Thyroid gland (tissue), 4 donors: ENCODE measurements at places on chromosomes 3 and 15. TPM values are rescaled to one million over a fixed set of nuclear protein-coding genes. Genes with fewer than 3 reads are reported as not detected.
A peak's percentile ranks its signal among the peaks of the same experiment; 100 is the strongest.

GRCh38 chr3:41331041-41331440, 131.7 kb downstream of the CTNNB1 start:
- no peak overlapping the region for H3K4me3 ChIP-seq
- H3K27me3 ChIP-seq = no peaks in the 10 kb centered on the region
- no peak overlapping the region for H3K27ac ChIP-seq
- no peaks in the 10 kb centered on the region for H3K36me3 ChIP-seq

- no peaks in the 10 kb centered on the region for H3K36me3 ChIP-seq
- H3K27ac ChIP-seq = no peak overlapping the region
- no peak for DNase-seq
- no peaks in the 10 kb centered on the region for H3K27me3 ChIP-seq
- no peak overlapping the region for H3K4me3 ChIP-seq
Observed at GRCh38 chr3:112132554-112132953, 494 bp downstream of the GCSAM start.

DNA sequence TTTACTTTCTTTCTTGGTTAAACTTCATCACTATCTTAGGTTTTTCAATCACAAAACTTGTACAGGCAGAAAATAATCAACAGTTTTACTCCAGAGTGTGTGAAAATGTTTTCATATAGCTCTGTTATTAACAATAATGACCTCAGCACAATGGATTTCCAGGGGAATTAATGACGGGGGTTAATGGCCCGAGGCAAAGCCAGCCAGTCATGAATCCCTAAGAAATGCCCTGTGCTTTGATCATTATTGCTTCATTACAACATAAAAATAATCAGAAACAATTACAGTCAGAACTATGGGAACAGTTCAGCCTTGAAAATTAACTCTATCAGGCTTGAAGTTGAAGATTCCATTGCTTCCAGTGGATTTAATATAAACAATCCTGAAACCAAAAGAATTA, 875.4 kb downstream of the ROBO2 start:
- no peak overlapping the region for H3K4me3 ChIP-seq
- no peak overlapping the region for H3K27ac ChIP-seq

GRCh38 chr3:183268366-183268765, 15.3 kb downstream of the B3GNT5 start:
- no peak overlapping the region for H3K4me3 ChIP-seq
- H3K36me3 ChIP-seq = no peaks in the 10 kb centered on the region
- peaks cover 19% of the 10 kb centered on the region for H3K4me1 ChIP-seq
- H3K27me3 ChIP-seq = no peaks in the 10 kb centered on the region
- DNase-seq = no peak

DNA sequence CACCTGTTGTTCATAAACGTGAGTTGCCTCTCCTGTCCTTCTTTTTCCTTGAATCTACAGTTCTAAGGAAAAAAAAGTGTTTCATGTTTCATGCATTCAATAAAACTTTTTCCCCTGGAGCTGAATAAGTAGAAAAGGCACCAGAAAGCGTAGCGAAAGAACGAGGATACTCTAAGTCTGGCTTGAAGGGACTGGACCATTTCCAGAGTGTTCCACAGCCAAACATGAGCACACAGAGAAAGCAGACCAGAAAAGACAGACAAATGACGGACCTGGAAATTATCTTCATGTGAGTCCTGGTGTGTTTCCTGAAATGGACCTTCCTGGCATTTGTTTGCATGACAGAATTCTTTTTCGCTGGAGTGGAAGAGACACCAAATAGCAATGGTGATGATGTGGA, 204.7 kb downstream of the SV2B start:
- no peaks in the 10 kb centered on the region for H3K27me3 ChIP-seq
- no peak overlapping the region for H3K27ac ChIP-seq
- no peaks in the 10 kb centered on the region for H3K4me1 ChIP-seq
- DNase-seq = no peak
- H3K4me3 ChIP-seq = no peak overlapping the region

Gene TMC3
- total RNA-seq = 0.33 TPM

DNA sequence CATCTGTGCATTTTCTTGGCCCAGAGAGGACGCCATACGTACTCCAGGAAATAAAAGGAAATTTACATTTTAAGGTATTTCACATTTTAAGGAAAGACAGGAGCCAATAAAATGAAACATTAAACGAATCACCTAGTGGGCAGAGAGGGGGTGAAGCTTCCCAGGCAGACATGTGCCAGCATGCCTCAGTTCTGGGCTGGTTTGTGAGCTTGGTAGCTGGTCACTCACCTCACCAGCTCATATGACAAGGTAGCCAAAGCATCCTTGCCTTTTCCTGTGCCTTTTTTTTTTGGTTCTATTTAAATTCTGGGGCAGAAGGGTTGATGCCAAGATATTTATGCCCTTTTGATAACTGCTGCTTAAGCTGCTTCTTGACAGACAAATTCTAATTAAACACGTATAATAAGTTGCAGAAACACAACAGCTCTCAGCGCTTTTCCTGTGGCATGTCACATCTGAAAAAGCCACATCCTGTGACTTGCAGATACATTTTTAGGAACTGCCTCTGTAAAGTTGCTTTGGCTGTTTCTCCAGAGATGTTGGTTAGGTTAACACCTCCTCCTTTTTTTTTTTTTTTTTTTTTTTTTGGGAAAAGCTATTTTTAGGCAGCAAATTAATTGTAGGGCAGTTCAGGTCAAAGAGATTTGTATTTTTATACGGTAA, 218.6 kb downstream of the PDCD6IP start:
- H3K4me3 ChIP-seq = no peak overlapping the region
- no peak overlapping the region for H3K27ac ChIP-seq
- H3K4me1 ChIP-seq = no peaks in the 10 kb centered on the region
- H3K36me3 ChIP-seq = no peaks in the 10 kb centered on the region
- no peaks in the 10 kb centered on the region for H3K27me3 ChIP-seq

GRCh38 chr15:53976844-53977392, 1.3 kb upstream of the UNC13C start:
- DNase-seq = peak; percentile 78
- peaks cover 12% of the 10 kb centered on the region for H3K4me1 ChIP-seq
- H3K4me3 ChIP-seq = no peak overlapping the region
- no peak overlapping the region for H3K27ac ChIP-seq

- no peak for DNase-seq
- H3K36me3 ChIP-seq = no peaks in the 10 kb centered on the region
- no peaks in the 10 kb centered on the region for H3K4me1 ChIP-seq
- no peaks in the 10 kb centered on the region for H3K27me3 ChIP-seq
- no peak overlapping the region for H3K4me3 ChIP-seq
- no peak overlapping the region for H3K27ac ChIP-seq
Observed at GRCh38 chr3:143479727-143480126, 360.2 kb downstream of the CHST2 start.

GRCh38 chr3:160564258-160564911, 986 bp downstream of the KPNA4 start:
- peak overlapping the region; percentile 26 for H3K4me3 ChIP-seq
- H3K36me3 ChIP-seq = no peaks in the 10 kb centered on the region
- H3K27me3 ChIP-seq = no peaks in the 10 kb centered on the region

Gene THSD4
- 65.3 TPM for total RNA-seq

Gene NDN
- 60.2 TPM for total RNA-seq

DNA sequence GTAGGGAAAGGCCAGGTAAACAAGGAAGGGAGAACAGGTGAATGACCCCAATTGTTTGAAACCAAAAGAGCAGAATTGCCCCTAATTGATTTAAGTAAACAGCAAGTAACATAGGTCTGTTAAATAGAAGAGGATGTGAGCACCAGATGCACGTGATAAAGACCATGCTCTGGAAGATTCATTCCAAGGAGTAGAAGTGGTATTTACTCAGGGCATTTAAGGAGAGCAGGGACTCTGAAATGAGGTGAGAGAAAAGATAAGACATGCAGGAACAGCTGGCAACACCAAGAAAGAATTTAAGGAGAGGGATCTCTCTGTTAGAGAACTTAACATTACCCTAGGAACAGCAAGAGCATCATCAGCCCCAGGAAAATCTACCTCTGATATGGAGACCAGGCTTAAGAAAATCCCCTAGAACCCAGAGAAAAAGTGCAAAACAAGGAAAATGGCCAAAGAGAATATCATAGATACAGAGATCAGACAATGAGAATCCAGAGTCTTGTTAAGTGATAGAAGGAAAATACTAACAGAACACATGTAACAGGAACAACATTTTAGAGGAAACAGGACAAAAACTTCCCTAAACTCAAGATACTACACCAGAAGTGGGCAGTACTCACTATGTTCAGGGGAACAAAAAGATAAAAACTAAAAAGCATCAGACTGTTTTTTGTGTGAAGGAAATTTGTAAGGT, 6.4 kb downstream of the NUDT16 start:
- no peaks in the 10 kb centered on the region for H3K27me3 ChIP-seq
- H3K4me1 ChIP-seq = peaks cover 10% of the 10 kb centered on the region
- no peak overlapping the region for H3K4me3 ChIP-seq
- H3K36me3 ChIP-seq = no peaks in the 10 kb centered on the region
- no peak overlapping the region for H3K27ac ChIP-seq

- H3K36me3 ChIP-seq = no peaks in the 10 kb centered on the region
- no peak overlapping the region for H3K4me3 ChIP-seq
- H3K4me1 ChIP-seq = no peaks in the 10 kb centered on the region
- no peak overlapping the region for H3K27ac ChIP-seq
- no peak for DNase-seq
Observed at GRCh38 chr15:44094781-44095180, 100.3 kb downstream of the FRMD5 start.

GRCh38 chr3:103512595-103512994, 1077.8 kb downstream of the ZPLD1 start:
- DNase-seq = no peak
- no peak overlapping the region for H3K27ac ChIP-seq
- H3K4me1 ChIP-seq = no peaks in the 10 kb centered on the region
- no peaks in the 10 kb centered on the region for H3K27me3 ChIP-seq
- no peak overlapping the region for H3K4me3 ChIP-seq
- no peaks in the 10 kb centered on the region for H3K36me3 ChIP-seq

DNA sequence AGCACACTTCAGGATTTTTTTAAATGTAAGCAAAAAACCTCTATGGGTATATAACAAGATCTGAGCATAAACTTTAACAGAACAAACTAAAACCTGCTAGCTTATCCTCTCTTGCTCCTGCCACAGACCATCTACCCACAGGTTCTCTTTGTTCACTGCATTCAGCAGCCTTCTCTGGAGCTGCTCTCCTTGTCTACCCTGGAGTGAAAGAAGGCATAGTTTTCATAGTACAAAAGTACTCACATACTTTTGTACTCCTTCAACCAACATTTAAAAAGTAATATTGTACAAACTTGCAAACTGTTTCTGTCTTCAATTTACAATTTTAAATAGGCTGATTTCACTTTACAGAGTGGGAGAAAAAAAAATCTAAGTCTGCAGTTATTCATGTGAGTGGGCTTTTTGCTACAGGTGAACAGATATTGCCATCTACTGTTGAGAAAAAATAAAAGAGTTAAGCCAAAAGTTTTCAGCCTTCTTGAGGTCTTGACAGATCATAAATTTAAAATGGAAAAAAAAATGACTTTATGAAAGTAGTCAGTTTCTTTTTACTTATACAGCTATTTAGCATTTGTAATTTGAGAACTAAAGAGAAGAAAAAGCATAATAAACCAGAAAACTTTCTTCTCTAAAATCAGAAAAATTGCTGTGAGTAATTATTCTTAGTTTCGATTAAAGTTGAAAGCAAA, 20.4 kb downstream of the TERC start:
- H3K27ac ChIP-seq = no peak overlapping the region
- no peak overlapping the region for H3K4me3 ChIP-seq
- no peaks in the 10 kb centered on the region for H3K4me1 ChIP-seq
- no peaks in the 10 kb centered on the region for H3K27me3 ChIP-seq

Gene GABRB3
- total RNA-seq = 15.0 TPM

Gene TM4SF18
- total RNA-seq = 26.5 TPM

GRCh38 chr3:65178703-65179102, 490.9 kb upstream of the ADAMTS9 start:
- no peaks in the 10 kb centered on the region for H3K36me3 ChIP-seq
- no peak overlapping the region for H3K4me3 ChIP-seq

DNA sequence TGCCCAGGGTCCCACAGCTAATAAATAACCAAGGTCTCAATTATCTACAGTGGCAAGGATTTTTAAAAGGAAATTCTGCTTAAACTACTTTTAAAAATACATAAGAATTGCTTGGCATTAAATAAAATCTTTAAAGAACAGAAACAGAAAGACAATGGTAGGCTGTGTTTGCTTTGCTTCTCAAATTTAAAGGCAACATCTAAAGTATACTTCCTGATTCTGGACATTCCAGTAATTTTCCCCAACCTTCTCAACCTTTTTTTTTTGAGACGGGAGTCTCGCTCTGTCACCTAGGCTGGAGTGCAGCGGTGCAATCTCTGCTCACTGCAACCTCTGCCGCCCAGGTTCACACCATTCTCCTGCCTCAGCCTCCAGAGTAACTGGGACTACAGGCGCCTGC, 5.3 kb downstream of the VPS13C start:
- H3K4me1 ChIP-seq = no peaks in the 10 kb centered on the region
- H3K27ac ChIP-seq = no peak overlapping the region
- no peak overlapping the region for H3K4me3 ChIP-seq

- no peak overlapping the region for H3K4me3 ChIP-seq
- H3K27ac ChIP-seq = no peak overlapping the region
- no peak for DNase-seq
- no peaks in the 10 kb centered on the region for H3K27me3 ChIP-seq
Observed at GRCh38 chr3:163328680-163329079, 1749.6 kb downstream of the SI start.

GRCh38 chr3:78614486-78614885, 1153.3 kb downstream of the ROBO1 start:
- no peaks in the 10 kb centered on the region for H3K27me3 ChIP-seq
- H3K27ac ChIP-seq = no peak overlapping the region
- no peaks in the 10 kb centered on the region for H3K4me1 ChIP-seq
- no peaks in the 10 kb centered on the region for H3K36me3 ChIP-seq

DNA sequence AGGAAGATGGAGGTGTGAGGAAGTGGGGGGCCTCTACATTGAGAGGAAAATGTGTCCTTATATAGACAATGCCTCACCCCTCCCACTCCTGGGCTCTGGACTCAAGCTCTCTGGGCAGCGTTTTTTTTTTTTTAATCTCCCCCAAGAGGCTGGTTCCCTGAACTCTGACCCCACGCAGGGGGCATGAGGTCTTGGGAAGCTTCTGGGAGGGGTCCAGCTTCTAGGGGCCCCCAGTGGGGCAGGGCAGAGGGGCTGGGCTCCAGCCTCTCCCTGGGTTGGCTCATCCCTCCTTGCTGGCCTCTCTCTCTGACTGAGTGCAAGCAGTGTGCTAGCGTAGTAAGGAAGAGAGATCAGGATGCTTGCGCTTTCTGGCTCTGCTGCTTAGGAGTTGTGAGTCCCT, 101.4 kb upstream of the HACD2 start:
- H3K4me3 ChIP-seq = no peak overlapping the region
- DNase-seq = no peak
- H3K27ac ChIP-seq = no peak overlapping the region
- H3K27me3 ChIP-seq = no peaks in the 10 kb centered on the region
- H3K36me3 ChIP-seq = no peaks in the 10 kb centered on the region

Gene SPESP1
- total RNA-seq = 6.3 TPM

DNA sequence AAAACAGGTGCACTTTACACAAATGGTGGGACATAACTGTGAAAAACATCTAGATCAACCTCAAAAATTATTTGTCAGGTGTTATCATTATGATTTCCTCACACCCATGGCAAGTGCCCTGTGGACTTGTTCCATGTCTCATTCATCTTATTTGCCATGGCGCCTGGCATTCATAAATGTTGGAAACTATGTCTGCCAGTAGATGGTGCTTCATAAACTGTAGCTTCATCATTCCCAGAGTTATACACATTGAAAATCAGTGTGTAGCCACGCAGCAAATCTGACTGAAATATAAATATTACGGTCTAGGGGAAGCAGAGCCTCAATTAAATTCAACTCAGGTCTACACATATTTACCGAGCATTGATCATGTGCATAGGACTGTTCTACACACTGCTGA, 90.7 kb downstream of the IMPG2 start:
- no peaks in the 10 kb centered on the region for H3K36me3 ChIP-seq
- H3K27ac ChIP-seq = no peak overlapping the region
- no peaks in the 10 kb centered on the region for H3K4me1 ChIP-seq
- H3K27me3 ChIP-seq = no peaks in the 10 kb centered on the region

Gene ISL2
- not detected for total RNA-seq

Gene GOLGA8T
- total RNA-seq = not detected
